Activated CD8-positive, alpha-beta memory T cell treated with anti-CD3 and anti-CD28 coated beads, Interleukin-2, amount 50 U/mL, for 4 hours (primary cell): ENCODE measurements at places on chromosomes 2 and 18.
A peak's percentile ranks its signal among the peaks of the same experiment; 100 is the strongest.

DNA sequence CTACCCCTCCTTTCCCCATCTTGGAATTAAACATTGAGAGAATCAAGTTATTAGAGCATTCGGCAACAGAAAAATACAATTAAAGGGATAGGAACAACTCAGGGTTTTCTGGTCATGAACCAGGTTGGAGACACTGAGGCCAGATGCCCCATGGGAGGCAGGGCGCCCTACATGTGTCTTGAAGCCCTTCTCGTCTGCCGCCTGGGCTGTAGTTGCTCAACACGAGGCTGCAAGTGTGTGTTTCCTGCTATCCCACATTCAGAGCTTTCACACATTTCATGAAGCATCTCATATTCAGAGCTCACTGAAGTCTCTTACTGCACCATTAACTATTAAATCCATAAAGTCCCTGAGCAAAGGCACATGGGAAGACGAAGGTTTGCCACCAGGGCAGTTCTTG is 28.8 kb downstream of the TTC39C start:
- DNase-seq: no peak

- DNase-seq: peak; percentile 26
Observed at GRCh38 chr18:74290794-74291471, 830 bp downstream of the CYB5A start.

- no peak for DNase-seq
Observed at GRCh38 chr2:132038179-132038882, 123.4 kb downstream of the ANKRD30BL start.

GRCh38 chr2:61770746-61771145 is 83.1 kb downstream of the FAM161A start:
- DNase-seq: no peak

GRCh38 chr2:10901160-10901939 is 10.4 kb upstream of the KCNF1 start:
- no peak for DNase-seq

DNA sequence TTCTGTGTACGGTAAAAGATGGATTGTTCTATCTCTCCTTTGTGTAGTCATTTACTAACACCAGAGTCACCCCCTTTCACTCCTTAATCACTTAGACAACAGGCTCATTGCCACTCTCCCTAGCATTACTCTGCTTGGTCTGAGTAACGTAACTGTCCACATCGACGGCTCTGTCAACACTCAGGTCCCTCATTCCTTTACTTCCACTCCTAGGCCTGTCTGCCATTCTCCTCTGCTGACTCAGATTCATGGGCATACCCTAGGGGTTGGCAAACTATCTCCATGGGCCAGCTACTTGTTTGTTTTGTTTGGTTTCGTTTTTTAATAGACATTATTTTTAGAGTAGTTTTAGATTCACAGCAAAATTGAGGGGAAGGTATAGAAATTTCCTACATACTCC is 243.9 kb downstream of the NR4A2 start:
- no peak for DNase-seq

DNA sequence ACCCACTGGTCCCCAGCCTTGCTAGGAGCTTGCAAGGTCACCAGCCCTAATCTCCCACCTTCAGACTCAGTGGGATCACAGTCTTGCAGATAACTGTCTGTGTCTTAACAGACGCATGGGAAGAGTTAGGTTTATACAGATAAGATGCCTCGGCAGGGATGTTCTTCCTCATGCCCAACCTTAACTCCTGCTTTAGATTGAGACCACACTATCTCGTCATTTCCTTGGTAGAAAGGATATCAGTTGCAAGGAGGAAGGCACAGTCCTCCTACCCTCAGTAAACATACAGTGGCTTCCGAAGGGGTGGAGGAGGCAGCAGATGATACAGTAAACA is 7.2 kb downstream of the NT5DC4 start:
- no peak for DNase-seq

GRCh38 chr2:241769819-241770184 is 6.8 kb upstream of the GAL3ST2 start:
- no peak for DNase-seq

GRCh38 chr2:28612131-28612812 is 116.4 kb downstream of the PLB1 start:
- DNase-seq: no peak

DNA sequence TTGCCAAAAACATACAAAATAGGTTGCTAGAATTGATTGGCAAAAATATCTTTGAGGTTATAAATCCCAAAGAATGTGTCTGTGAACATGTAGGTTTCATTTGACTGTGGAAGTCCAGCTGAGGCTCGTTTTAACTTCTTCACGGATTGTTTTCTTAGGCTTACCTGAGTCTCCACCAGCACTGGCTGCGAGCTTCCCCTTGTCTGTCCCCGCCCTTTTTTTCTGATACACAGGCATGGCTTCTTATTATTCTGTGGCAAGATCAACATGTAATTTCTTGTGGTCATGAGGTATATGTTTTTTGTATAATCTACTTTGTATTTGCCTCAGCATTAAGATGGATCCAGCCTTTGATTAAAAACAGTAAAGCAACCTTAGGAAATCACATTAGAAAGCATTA is 7.2 kb upstream of the SLC40A1 start:
- no peak for DNase-seq

GRCh38 chr2:102423368-102423767 is 408 bp downstream of the IL18RAP start:
- DNase-seq: no peak

- DNase-seq: no peak
Observed at GRCh38 chr18:66495844-66496243, 108.0 kb downstream of the CDH19 start.

- no peak for DNase-seq
Observed at GRCh38 chr18:73791081-73791480, 356.6 kb downstream of the FBXO15 start.

GRCh38 chr2:871926-872680 is 78.5 kb upstream of the SNTG2 start:
- DNase-seq: no peak

GRCh38 chr2:71129114-71129901 is 721 bp downstream of the MCEE start:
- no peak for DNase-seq

DNA sequence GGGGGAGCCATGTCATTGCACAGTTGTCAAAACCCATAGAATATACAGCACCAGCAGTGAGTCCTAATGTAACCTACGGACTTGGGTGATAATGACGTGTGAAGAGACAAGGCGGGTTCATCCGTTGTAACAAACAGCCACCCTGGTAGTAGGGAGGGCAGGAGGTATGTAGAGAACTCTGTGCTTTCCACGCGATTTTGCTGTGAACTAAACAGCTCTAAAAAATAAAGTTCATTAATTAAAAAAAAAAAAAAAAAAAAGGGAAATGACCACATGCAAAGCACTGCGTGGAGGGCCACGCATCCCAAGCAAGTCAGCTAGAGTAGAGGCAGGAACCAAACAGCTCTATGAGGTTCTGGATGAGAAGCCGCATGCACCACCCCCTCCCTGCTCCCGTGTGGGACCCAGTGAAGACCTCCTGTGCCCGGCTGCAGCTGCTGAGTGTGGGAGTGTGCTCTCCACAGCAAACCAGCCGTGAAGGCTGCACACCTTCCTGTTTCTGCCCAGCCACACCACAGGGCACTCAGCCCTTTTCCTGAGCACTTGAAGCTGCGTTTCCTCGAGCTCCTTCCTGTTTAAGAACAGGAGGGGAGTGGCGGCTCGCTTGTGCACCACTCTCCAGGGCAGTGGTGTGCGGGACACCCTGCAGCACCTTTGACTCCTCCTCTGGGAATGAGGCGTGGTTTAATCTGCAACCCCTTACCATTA is 65.6 kb downstream of the ODC1 start:
- DNase-seq: peak; percentile 26

DNA sequence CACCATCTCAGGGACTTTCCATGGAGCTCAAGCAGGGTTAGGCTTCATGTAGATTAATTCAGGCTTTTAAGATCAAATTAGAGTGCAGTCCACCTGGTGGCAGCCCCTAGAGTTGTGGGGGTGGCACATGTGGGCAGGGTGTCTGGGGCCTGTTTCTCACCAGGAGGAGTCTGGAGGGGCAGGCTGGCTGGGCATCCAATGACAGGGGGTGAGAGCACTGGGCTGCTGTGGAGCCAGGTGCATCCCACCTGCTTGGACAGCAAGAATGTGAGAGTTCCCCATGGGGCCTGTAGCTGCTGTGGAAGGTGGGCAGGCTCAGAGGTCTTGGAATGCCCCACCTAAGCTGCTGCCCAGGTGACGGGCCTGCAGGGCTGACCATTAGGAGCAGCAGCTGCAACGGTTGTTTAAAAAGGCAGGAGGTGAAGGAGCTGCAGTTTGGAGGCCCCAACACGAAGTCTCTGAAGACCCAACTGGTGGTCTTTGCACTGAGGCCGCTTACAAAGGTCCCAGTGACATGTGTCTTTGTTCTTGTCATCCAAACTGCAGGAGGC is 686.3 kb upstream of the HS6ST1 start:
- no peak for DNase-seq

- no peak for DNase-seq
Observed at GRCh38 chr2:31945572-31945935, 65.3 kb downstream of the MEMO1 start.

- DNase-seq: no peak
Observed at GRCh38 chr2:101793277-101793969, 95.9 kb downstream of the MAP4K4 start.

- no peak for DNase-seq
Observed at GRCh38 chr2:124310671-124311070, 285.6 kb downstream of the CNTNAP5 start.

- DNase-seq: no peak
Observed at GRCh38 chr2:108330979-108331378, 42.3 kb downstream of the SULT1C2 start.

DNA sequence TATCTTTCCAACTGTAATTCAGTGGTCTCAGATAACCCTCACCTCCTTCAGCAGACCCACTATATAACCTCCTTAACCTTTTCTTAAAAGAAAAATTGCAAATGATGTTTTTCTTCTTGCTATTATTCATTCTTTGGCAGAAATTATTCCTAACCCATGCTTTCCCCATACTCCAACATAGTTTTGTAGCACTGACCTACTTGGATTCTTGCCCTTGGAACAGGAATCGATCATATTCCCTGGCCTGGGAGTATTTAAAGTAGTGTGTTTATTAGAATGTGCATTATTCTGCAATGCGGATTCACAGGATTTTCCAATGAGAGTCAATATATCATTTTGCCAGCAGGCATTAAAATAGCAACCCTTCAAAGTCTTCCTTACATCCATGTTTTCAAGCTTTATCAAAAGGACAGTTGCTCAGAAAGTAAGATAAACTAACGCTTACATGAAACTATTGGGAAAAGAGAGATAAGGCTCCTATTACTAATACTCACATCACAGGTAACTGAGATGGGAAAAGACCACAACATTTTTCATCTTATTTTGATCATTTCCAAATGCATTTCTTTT is 37.4 kb downstream of the CHN1 start:
- DNase-seq: no peak

GRCh38 chr2:109222825-109223471 is 93.9 kb downstream of the SH3RF3 start:
- DNase-seq: no peak

- DNase-seq: no peak
Observed at GRCh38 chr2:236049981-236050380, 118.2 kb downstream of the GBX2 start.

GRCh38 chr2:168449419-168449818 is 6.7 kb upstream of the CERS6 start:
- no peak for DNase-seq

DNA sequence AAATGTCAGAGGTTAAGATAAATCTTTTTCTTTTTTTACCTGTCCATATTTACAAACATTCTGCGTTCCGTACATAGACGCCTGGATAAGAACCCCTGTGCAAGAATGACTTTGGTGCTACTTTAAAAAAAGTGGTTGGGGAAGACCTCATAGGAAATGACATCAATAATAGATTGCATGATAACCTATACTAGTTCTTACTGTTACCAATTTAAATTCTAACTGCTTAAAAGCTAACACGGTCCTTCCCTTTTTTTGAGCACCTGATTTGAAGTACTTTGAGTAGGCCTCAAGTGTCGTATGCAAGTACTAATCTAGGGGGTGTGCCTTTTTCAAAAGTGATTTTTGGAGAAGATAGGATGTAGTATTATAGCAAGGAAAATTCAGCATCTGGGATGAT is 2.1 kb downstream of the SLC39A10 start:
- DNase-seq: no peak

DNA sequence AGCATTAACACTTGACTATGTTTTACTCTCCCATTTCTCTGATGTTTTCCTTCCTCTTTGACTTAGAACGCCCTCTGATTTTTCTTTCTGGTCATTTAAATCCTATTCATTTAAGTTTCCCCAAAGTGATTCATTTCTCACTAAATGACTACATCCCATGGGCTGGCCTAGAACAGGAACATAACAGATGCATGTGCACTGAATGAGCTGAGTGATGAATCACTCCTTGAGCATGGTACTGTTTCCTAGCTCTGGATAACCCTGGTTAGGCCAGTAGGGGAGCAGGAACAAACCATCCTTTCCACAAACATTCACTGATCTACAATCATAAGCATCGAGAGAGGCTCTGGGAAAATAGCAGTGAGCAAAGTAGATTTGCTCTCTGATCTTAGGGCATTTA is 221.9 kb upstream of the SETBP1 start:
- DNase-seq: no peak

DNA sequence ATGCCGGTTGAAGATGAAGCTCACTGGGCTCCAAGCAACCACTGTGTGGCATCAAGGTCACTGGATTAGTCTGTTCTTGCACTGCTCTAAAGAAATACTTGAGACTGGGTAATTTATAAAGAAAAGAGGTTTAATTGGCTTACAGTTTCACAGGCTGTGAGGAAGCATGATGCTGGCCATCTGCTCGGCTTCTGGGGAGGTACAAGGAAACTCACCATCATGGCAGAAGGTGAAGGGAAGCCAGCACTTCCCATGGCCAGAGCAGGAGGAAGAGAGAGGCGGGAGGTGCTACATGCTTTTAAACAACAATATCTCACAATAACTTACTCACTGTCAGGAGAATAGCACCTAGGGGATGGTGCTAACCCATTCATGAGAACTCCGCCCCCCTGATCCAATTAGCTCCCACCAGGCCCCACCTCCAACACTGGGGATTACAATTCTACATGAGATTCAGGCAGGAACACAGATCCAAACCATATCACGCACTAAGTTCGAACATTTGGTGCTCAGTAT is 109.7 kb upstream of the MGAT5 start:
- no peak for DNase-seq

DNA sequence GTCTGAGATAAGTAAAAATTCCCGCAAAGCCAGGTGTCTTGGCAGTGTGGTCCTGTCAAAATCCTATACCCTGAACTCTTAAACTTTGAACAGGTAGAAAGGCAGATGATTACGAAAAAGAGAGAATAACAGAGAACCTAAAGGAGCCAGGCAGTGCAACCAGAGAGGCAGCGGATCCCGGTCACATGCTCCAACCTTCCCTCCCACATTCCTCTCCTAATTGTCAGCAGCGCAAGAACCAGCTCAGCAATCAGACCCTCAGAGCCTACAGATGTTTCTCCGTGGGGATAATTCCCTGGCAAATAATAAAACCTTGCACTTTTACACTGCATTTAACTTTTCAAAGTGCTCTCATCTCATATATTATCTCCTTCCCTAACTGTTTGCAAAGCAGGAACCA is 124.8 kb downstream of the EPHA4 start:
- DNase-seq: no peak

GRCh38 chr2:149058936-149059335 is 20.4 kb downstream of the LYPD6B start:
- DNase-seq: no peak
